Anterior cingulate cortex (tissue), 58 donors: ENCODE measurements at places on chromosomes 3 and 15.

DNA sequence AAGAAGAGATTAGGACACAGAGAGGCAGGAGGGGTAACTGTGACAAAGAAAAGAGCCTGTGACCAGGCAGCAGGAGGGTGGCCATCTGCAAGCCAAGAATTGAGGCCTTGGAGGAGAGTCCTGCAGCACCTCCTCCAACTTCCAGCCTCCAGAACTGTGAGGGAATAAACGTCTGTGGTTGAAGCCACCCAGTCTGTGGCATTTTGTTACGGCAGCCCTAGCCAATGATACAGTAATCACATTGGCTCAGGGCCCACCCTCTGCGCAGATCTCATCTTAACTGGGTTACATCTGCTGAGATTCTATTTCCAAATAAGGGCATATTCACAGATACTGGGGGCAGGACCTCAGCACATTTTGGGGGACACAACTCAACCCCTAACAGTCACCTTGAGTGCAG is 11.3 kb downstream of the SELENOS start:
- no peak for DNase-seq

- no peak for DNase-seq
Measured at GRCh38 chr3:127450331-127450730, 140.2 kb downstream of the TPRA1 start.

DNA sequence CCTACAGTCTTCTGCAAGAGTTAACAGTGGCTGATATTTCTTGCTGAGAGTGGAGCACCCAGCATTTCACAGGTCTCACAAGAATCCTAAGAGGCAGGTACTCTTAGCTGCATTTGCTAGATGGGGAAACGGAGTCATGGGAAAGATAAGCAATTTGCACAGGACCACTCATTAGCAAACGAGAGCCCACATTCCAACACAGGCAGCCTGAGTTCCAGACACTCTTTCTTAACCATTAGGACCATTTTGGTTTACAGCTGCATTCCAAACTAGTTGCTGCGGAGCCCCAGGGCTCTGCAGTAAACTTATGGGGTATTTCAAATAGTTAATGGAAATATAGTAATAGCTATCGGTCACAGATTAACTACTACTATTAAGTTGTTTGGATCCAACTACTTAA is 42.5 kb downstream of the LYZL4 start:
- no peak for DNase-seq

DNA sequence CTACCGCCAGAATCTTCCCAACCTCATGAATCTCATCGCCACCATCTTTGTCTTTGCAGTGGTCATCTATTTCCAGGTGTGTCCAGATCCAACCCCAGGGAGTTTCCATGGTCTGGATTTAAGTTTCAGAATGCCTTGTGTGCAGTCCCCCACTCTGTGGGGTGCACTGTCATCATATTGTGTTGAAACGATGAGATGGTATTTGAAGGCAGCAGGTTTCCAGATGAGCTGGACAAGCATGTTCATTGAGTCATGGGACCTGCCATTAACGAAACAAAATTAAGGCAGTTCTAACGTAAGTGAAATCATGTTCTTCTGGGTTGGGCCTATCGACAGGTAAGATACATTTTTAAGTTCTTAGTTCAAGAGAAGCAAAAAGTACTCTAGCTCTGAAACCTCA is 12.7 kb downstream of the SEC61A1 start:
- no peak for DNase-seq

DNA sequence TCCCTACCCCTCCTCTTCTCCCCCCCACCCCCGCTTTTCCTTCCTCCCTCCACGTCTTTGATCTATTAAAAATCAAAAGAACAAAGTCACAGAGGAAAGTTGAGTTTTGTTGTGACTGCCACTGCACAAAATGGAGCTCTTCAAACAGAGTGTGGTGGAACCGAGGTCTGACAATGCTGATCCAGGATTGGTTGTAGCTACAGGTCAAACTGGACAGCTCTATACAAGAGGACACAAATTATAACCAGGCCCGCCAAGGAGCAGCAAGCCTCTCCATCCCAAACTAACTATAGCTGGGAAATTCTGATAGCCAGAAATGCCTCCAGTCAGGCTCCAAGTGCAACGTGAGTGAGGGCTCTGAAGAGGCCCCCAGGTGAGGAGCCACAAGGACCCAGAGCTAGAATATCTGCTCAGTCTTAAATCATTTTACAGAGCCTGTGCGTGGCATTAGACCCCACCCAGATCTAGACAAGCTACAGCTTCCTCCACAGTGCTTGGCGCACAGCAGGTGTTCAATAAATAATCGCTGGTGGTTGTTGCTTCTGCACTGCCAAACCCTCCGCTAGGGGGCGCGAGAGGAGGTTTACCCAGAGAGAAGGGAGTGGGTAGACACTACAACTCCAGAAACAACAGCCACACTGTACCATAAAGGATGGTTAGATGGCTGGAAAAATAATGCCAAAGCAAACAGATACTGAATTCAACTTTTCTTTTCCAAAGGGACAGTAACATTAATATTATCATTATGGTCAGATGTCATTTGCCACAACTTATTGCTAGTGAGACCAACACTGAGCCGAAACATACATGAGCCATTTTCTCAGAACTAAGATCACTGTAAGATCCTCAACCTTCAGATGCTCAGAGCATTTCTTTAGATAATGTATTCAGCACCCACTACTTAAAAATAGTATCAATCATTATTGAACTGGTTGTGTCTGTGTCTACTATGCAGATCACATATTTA is 44.6 kb downstream of the ZIC4 start:
- no peak for DNase-seq

DNA sequence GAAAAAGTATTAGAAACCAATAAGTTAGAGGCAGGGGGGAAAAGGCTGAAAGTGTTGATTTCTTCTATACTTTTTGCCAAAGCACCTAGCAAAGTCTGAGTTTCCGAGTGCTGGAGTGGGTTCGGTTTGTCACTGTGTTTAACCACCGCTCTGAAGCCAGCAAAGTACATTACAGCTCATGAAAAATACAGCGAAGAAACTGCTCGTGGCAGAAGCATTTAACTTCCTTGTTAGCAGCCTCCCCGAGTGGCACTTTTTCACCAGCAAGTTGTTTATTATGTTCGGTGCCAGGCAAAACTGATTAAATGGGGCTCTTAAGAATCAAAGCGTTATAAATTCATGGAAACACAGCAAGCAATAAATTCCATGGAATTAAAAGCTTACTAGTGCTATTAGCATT is 313.6 kb downstream of the FOXP1 start:
- DNase-seq = no peak

- no peak for DNase-seq
Measured at GRCh38 chr3:28915741-28916500, 364.9 kb upstream of the RBMS3 start.

DNA sequence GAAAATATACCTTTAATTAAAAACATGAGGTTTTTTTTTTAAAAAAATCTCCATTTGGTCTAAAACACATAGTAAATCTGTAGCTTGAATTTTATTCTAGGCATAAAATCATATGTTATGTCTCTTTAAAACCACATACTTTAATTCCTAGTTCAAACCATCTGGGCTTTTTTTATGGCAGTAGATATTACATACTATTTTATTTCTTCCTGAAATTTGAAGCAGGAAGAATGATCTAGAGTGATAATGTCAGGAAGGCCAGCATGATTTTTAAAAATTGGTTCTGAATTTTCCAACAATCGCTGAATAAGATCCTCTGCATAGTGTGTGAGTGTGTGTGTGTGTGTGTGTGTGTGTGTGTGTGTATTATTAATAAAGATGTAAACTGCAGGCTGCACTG is 420.3 kb downstream of the NAALADL2 start:
- no peak for DNase-seq

DNA sequence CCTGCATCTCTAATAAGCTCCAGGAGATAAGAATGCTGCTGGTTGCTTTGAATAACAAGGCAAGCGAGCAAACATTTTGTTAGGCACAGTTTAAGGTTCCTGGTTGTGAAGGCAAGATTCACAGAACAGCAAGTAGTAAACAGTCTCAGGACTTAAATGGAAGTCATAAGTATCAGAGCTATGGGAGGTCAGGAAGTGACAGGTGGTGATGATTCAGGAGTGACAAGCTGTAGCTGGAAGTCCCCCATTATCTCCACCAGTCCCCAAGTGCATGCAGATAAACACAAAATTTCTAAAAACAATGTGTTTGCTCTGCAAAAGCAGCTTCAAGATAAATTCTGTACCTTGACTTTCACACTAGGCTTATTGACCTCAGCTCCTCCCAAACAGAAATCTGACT is 3.3 kb downstream of the FETUB start:
- DNase-seq = no peak

- no peak for DNase-seq
Measured at GRCh38 chr3:79976466-79976865, 208.7 kb upstream of the ROBO1 start.

- DNase-seq = no peak
Measured at GRCh38 chr3:9396301-9396631, 1.1 kb upstream of the SETD5 start.

DNA sequence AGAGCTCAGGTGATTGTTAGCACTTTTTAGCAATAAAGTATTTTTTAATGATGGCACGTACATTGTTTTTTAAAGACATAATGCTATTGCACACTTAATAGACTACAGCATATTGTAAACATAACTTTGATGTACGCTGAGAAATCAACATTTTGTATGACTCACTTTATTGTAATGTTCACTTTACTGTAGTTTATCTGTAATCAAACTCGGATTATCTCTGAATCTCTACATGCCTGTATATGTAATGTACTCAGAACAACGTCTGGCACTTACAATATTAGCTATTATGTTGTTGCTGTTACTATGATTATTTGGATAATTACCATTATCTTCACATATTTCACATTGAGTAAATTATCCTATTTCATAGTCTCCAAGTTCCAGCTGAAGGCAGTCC is 137.9 kb upstream of the CHRM5 start:
- DNase-seq = no peak

DNA sequence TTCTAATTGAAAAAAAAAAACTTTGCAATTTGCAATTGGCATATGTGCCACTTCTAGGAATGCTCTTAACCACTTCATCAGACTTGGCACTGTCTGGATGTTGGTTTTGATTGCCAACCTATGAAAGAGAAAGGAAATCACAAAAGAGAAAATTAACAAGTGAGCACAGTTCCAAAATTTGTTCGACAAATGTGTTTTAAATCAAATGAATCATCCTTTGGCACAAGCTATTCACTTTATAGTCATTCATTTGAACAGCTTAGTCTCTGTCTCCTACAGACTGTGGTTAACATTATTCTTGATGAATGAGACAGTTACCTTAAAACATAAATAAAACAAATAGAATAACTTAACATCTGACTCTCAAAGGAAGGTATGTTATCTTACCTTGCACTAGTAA is 265.0 kb downstream of the EPHA3 start:
- DNase-seq = no peak

- DNase-seq = no peak
Measured at GRCh38 chr3:126339466-126339865, 17.7 kb downstream of the KLF15 start.

DNA sequence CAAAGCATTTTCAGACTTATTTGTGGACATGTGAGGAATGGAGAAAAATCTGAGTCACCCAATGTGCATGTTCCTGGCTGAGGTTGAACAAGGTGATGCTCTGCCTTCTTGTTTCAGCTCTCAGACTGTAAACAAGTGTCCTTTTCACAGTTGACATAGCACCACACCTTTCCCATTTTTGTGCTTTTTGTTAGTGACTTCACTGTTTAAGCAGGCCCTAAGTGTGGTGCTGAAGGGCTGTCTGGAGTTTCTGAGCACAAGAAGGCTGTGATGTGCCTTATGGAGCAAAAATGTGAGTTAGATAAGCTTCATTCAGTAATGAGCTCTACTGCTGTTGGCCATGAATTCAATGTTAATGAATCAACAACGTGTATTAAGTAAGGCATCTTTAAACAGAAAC is 20.4 kb downstream of the ABI3BP start:
- no peak for DNase-seq

GRCh38 chr15:44299997-44300396 is 11.5 kb downstream of the GOLM2 start:
- no peak for DNase-seq

DNA sequence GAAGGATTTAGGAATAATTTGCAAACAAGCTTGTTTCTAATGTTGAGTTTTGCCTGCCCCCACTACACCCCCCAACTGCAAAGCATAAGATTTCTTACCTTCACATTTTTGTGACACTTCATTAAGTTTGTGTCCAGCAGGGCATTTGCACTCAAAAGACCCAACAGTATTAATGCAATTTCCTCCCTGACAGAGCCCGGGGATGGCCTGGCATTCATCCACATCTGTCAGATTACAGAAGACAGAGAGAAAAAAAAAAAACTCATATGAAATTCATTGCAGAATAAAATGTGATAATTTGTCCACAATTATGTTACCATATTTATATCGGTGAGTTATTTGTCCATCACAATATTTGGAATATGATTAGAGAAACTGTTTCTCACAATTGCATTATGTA is 111.5 kb downstream of the FBN1 start:
- DNase-seq = no peak

- no peak for DNase-seq
Measured at GRCh38 chr15:84863565-84864443, 20.7 kb upstream of the SLC28A1 start.

DNA sequence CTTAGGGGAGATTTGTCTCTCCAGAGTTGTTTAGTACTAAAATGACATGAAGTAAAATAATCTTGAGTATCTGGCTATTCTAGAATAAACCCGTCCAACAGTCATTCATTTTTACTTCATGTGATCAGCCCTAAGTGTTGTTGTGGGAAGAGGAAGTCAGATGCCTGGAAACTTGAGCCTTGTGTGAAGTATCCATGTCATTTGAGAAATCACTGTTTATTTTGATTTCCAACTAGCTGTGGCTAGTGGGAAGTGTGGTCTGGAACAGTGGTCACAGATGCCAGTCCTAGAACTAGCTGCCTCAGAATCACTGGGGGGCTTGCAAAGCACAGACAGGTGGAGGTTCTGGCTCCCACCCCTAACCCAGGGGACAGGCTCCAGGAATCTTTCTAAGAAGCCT is 77.7 kb upstream of the LIMD1 start:
- no peak for DNase-seq

- no peak for DNase-seq
Measured at GRCh38 chr3:113057117-113057516, 66.3 kb downstream of the GTPBP8 start.

DNA sequence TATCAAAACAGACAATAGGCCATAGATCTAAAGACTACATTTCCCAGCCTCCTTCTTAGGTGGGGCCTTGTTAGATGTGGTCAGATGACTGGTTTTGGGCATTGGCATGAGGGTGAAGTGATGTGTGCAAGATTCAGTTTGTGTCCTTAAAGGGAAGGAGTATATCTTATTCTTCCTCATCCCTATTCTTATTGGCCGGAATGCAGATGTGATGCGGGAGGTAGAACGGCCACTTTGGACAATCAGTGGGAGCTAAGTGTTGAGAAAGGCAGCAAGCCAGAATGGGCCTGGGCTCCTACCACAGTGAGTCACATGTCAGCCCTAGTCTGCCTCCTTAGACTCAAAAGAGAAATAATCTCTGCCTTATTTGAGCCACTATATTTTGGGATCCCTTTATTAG is 89.8 kb upstream of the MEX3B start:
- DNase-seq = no peak
